ENCODE measurements at places on chromosomes 5 and 9.

GRCh38 chr5:15604986-15605385, 105.0 kb downstream of the FBXL7 start:
- DNase-seq, result no peak

DNA sequence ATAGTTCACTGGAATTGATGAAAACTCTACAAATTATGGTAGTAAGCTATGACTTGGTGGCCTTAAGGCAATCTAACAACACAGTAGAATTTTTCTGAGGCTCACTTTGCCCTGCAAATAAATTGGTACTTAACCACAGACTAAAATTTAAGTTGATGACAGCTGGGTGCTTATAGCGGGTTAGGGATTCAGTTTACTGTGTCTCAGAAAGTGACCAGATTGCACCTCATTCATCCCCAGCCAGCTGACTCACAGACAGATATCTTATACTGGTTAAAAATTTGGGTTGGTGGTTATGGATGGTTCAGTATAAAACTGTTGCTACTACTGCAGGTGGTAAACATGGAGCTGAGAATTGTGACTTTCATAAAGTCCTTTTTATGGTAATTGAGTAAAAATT, 2.8 kb downstream of the CKS2 start:
- DNase-seq, result no peak

DNA sequence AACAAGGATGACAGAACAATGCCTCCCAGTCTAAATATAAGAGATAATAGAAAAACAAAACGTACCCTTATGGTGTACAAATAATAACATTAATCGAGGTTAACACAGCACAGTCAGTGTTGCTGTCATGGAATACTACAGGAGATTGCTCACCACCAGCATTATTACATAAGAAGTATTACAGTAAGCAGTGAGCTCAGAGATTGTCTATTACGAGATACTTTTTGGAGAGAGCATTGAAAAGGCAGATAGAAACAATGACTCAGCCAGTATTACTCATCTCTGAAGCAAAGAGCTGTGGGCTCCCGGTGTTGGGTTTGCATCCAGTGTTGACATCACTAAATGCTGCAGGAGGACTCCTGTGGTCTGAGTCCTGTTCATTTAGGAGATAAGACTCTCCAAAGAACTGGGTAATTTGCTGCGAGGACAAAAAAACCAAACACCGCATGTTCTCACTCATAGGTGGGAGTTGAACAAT, 191.9 kb upstream of the SEMA6A start:
- no peak for DNase-seq

GRCh38 chr5:164600274-164600673, 1094.9 kb downstream of the MAT2B start:
- no peak for DNase-seq
